Right lung (tissue), 10 donors: ENCODE measurements at places on chromosomes 12 and 14.

GRCh38 chr14:29205658-29206057, 439.1 kb downstream of the FOXG1 start:
- no peak for DNase-seq

- peak; percentile 14 for DNase-seq
These were observed 1.5 kb upstream of the SRRM4 start for GRCh38 chr12:118979763-118980406.

- DNase-seq = no peak
These were observed 101.3 kb downstream of the PPM1A start for GRCh38 chr14:60350366-60350720.

DNA sequence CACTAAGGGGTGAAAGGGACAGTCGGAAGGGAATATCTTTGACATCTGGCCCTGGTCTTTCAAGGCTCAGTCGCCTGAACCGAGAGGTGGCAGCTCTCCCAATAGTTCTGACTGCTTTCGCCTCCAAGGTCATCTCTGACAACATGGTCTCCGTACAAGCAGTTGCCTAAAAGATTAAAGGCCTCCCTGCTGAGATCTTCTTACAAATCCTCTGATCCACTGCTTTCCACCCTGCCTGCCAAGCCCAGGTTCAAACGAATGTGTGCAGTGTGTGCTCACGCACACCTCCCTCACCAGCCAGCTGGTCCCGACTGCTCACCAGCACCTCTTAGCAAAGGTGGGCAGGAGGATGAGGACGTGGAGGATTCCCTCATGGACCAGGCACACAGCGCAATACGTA, 10.4 kb downstream of the B4GALNT3 start:
- no peak for DNase-seq

- DNase-seq = no peak
These were observed 42.1 kb downstream of the PRMT8 start for GRCh38 chr12:3532931-3533702.
